Activated CD8-positive, alpha-beta memory T cell treated with anti-CD3 and anti-CD28 coated beads, Interleukin-2, amount 50 U/mL, for 48 hours (primary cell): ENCODE measurements at places on chromosomes 12 and 14.

GRCh38 chr12:110200124-110200417 is 75.9 kb downstream of the IFT81 start:
- no peak for DNase-seq

DNA sequence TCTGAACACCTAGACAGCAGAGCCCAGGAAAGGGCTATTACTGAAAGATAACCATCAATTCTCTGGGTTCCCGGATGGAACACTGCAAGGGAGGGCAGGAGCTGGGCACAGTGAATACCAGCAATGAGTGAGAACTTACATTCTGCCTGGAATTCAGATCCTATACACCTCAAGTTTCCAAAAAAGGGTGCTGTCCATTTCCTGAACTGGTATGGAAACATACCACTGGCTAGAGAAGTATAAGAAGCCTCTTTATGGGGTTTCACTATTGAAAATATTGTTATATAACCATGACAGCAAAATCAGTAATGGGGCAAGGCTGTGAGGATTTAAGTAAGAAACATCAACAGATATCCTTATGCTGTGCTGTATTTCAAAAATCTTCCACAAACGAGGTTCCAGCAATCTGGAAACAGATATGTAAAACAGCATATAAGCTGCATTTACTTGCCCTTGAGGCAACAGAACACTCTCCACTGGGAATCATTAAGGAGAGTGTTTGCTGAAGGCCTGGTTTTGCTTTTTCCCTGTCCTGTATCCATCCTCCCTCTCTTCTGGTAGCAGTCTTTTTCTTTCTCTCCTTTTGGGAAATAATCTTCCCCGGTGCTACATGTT is 53.3 kb upstream of the GTF2A1 start:
- no peak for DNase-seq

DNA sequence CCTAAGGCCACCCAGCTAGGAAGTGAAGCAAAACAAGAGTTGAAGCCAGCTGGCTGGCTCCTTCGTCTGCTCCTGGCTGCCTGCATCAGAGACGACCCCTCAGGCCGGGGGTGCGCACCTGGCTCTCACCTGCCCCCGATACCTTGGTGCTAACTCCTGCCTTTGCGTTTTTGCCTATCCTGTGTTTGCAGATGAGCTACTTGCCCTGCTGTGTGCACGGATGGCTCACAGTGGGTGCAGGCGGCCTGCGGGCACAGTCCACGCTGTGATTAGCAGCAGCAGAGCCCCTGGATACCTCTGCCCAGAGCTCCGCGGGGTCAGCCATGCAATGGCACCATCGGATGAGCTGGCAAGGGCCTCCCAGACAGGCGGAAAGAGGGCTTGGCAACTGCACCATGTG is 31.2 kb upstream of the FZD10 start:
- DNase-seq = no peak

DNA sequence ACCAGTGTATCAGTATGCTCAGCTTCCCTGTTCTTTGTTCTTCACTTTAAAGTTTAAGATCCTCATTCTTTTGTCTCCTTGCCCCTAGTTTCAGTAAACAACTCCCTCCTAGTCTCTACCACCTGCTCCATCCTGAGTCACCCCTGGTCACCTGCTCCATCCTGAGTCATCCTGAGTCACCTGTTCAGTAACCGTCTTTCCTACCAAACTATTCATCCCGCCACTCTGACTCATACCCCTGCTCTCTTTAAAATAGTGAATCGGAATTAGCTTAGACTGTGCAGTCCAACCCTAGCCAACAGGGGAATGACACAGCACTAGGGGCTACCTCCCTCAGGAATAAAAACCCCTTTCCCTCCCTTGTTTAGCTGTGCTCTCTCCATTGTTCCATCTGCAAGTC is 888.1 kb upstream of the MDGA2 start:
- no peak for DNase-seq

DNA sequence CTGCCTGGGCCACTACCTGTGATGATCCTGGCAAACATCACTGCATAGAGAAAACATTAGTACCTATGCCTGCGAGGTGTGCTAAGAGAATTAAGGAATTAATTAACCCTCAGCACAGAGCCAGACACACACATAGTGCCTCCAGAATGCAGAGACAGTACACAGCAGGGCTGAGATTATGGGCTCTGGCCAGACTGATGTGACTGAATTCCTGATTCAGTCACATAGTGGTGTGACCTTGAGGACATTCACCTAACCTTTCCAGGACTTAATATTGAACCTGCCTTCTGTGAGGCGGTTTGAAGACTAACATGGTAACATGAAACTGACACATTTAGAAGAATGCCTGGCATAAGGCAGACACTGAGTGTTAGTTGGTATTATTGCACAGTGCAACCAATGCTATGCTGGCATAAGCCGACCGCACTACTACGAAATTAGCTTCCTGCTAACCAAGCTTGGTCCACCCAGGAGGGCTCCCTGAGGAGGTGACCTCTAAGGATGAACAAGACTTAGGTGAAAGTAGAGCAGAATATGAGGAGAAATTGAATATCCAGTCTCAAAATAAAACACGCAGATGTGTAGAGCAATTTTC is 32.0 kb upstream of the SELPLG start:
- no peak for DNase-seq
